Stimulated activated CD8-positive, alpha-beta memory T cell treated with anti-CD3 and anti-CD28 coated beads, Interleukin-2, amount 100 ng/mL, for 1 hour (primary cell): ENCODE measurements at places on chromosomes 7 and 10.

DNA sequence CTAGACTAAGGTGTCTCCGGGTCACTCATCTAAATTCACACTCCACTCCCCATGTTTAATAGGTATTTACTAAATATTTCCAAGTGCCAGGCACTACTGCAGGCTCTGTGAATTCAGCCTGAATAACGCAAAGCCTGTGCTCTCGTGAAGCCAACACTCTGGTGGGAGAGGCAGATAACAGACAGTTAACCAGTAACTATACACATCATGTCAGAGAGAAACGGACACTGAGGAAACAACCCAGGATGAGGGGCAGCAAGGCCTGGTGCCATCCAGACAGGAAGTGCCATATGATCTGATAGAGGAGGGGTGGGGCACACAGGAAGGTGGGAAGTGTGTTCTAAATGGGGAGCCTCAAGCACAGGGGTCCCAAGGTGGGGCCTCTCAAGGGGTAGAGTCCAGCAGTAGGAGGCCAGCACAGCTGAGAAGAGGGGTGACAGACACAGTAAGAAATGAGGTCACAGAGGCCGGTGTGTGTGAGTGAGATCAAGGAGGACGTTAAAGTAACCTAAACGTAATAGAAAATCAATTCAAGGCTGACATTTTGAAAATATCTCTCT is 85.3 kb downstream of the LARP4B start:
- no peak for DNase-seq

- DNase-seq: no peak
Measured at GRCh38 chr10:72956001-72956400, 1.4 kb upstream of the PLA2G12B start.

- DNase-seq: no peak
Measured at GRCh38 chr10:129500617-129501339, 33.7 kb downstream of the MGMT start.

DNA sequence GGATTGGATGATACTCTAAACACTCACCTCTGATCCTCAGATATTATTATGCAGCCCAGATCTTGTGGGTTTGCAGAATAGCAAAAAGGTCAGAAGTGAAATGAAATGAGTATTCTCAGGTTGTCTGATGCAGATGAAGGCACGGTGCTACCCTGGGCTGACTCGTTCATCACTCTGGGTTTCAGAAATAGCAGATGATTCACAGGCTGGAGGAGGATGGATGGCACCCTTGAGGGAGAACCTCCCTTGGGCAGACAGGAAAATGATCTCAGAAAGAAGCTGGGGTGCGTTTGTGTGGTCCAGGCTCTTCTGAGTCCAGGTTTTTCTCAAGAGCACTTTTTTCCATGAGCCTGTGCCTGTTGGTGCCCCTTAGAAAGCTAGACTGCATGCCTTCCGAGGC is 515.8 kb upstream of the MKI67 start:
- no peak for DNase-seq

GRCh38 chr10:43212043-43212721 is 54.7 kb downstream of the RASGEF1A start:
- DNase-seq: no peak

DNA sequence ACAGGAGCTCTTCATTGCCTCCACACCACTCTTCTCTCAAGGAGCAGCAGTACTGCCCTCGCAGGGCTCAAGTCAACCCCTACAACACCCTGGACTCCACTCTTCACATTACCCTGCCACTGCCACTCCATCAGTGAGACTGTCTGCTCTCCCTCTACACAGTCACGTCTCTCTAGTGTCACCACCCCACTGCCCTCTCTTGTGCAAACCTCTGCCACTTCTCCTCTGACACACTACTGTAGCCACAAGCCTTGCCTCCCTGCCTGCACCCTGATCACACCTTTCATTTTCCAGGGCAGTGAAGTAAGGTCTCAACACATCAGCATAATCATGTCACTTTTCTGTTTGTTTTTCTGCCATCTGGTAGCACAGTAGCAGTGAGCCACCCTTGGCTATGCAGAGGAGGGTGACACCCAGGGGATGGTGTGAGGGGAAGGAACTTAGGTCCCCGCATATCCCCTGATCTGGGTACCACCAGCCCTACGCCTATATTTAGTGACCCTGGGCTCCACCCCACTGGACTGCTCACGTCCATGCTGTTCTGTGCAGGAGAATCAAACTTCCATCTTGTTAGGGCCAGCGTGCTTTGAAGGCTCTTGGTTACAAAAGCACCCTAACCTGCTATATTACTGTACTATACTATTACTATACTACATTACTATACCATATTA is 1.6 kb downstream of the C10orf143 start:
- DNase-seq: no peak

DNA sequence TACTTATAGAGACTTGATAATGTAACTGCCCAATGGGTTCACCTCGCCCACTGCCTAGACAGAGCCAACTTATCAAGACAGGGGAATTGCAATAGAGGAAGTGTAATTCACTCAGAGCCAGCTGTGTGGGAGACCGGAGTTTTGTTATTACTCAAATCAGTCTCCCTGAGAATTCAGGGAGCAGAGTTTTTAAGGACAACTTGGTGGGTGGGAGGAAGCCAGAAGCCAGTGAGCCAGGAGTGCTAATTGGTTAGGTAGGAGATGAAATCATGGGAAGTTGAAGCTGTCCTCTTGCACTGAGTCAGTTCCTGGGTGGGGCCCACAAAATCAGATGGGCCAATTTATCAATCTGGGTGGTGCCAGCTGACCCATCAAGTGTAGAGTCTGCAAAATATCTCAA is 20.1 kb upstream of the C7orf33 start:
- no peak for DNase-seq

GRCh38 chr10:86786368-86786767 is 29.9 kb downstream of the BMPR1A start:
- no peak for DNase-seq

GRCh38 chr7:74344786-74345185 is 55.6 kb downstream of the CLIP2 start:
- no peak for DNase-seq

DNA sequence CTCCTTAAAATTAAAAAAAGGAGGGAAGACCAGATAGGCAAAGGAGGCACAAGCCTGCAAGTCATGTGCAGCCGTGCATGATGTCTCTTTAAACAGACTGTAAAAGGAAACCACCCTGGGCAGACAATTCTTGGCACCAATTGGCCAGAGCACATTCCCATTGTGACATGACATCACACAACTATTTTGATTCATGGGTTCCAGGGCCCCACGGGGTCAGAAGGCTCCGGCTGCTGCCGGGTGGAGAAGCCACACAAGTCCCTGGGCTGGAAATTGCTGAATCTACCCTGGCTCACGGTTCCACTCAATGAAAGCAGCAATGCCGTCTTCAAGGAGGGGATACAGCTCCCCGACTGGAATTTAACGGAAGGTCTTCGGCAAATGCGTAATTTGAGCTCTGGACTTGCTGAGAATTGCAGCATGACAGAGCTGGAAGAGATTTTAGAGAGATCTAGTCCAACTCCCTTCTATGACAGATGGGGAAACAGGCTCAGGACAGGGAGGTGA is 140.5 kb downstream of the PRKAG2 start:
- no peak for DNase-seq

DNA sequence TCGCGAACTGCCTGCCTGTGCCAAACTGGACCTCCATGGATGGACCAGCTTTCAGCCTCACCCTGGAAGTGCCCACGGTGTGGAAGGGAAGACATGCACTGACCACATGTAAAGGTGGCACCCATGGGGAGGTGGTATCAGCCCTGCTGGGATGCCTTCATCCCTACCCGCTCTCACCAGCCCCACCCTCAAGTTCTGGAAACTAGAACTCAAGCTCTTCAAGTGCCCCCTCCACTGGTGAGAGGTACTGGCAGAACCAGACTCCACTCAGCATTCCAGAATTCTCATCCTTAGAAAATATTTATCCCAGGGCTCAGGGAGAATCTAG is 5.9 kb downstream of the ZNF488 start:
- DNase-seq: no peak

- no peak for DNase-seq
Measured at GRCh38 chr10:59177031-59177797, 771 bp downstream of the PHYHIPL start.

GRCh38 chr10:17381502-17382142 is 72.8 kb downstream of the ST8SIA6 start:
- DNase-seq: no peak

DNA sequence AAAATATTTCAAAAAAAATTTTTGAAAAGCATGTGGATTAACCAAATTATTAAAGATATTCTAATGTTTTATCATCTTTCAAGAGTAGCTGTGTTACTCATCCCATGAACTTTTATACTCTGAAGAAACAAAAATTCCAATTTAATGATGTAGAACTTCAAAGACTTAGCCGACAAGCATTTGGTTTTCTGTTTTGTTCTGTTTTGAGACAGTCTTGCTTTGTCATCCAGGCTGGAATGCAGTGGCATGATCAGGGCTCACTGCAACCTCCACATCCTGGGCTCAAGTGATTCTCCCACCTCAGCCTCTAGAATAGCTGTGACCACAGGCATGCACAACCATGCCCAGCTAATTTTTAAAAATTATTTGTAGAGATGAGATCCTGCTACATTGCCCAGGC is 17.8 kb upstream of the LCOR start:
- no peak for DNase-seq

DNA sequence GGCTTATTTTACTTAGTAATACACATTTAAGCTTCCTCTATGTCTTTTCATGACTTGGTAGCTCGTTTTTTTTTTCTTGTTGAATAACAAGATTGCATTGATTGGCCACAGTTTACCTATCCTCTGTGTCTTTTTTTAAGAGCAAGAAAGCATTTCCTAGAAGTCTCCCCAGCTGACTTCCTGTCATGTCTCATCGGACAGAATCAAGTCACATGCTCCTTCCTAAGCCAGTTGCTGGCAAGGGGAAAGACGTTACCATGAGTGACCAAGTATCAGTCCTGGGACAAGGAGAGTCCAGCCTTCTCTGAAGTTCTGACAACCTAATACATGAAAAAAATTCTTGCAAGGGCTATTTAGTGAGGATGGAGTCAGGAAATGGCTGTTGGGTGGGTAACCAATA is 24.9 kb upstream of the SFRP5 start:
- DNase-seq: no peak

DNA sequence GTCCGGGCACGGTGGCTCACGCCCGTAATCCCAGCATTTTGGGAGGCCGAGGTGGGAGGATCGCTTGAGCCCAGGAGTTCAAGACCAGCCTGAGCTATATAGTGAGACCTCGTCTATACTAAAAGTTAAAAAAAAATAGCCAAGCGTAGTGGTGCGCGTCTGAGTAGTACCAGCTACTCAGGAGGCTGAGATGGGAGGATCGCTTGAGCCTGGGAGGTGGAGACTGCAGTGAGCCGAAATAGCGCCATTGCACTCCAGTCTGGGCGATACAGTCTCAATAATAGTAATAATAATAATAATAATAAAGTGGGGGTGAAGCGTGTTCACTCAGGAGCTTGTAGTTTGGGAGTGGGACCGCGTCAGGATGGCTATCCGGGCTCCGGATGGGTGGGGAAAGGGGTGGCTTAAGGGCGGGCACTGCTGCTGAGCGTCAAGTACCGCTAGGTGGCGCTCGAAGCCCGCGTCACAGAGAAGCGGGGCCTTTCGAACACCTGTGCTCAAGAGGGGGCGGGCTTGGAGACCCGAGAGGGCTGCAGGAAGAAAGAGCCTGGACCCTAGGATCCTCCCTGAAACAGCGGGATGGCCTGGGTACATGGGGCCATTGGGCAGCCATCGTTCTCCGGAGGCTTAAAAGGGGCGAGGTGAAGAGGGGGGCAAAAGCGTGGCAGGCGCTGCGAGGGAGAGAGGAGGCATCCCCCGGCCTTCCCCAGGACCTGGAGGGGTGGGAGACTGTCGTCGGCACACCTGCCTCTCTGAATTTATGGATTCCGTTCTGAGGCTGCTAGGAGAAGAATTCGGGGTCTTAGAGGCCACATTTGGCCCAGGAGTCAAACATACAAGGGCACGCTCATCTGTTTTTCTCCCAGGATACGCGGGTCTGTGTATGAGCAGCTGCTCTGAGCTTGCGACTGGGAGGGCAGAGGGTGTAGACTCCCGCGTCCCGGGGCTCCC is 14.5 kb downstream of the LBX1 start:
- peak; percentile 38 for DNase-seq

DNA sequence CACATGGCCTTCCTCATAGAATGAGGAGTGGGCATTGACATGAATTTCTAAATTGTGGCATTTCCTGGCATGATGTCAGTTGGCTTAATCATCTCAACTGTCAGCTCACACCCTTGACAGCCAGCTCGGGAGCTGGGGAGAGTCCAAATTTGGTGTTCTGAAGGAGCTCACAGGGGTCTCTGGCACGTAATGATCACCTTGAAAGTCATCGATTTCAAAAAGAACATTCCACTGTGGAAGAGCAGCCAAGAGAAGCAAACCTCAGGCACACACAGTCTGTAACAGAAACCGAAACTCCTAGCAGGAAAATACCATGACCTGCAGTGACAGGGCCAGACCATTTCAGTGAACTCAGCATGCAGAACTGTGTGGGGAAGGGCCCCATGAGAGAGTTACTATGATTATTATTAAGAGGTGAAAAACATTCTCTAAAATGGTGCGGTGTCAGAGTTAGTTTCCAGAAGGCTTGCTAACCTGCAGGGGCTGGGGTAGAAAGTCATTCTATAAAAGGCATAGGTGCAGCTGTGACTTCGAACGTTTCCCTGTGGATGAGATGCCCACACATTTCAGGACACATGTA is 26.4 kb upstream of the KLF6 start:
- DNase-seq: no peak

DNA sequence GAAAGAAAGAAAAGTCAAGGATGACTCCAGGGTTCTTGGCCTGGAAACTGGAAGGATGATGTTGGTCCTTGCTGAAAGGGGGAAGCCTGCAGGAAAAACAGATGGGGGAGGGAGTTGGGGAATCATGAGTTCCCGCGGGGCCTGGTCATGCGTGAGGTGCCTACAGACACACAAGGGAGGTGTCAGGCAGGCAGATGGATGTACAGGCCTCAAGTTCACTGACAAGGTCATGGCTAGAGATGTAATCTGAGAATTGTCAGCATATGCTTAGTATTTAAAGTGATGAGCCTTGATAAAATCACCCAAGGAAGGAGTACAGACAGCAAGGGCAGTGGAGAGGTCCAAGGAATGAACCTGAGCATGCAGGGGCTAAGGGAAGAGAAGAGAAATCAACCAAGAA is 46.8 kb downstream of the DLG5 start:
- DNase-seq: no peak

- DNase-seq: no peak
Measured at GRCh38 chr10:16907687-16908086, 90.5 kb upstream of the RSU1 start.

DNA sequence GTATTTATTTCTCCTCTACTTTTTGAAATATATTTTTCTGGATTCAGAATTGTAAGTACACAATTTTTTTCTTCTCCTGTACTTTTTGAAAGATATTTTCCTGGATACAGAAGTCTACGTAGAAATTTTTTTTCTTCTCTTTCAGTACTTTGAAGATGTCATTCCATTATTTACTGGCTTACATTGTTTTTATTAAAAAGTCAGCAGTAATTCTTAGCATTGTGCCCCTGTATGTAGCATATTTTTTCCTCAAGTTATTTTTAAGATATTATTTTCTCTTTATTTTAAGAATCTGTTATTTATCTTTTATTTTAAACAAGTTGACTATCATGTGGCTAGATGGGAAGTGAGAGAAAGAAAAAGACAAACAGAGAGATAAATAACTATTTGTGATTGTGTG is 119.0 kb upstream of the NPSR1 start:
- DNase-seq: no peak
